Activated T-helper 9 cell treated with anti-CD3 and anti-CD28 coated beads, Interleukin-2, amount 50 U/mL, for 16 hours (primary cell): ENCODE measurements at places on chromosomes 3 and 15.

GRCh38 chr3:16960125-16960524 lies 75.4 kb downstream of the PLCL2 start:
- no peak for DNase-seq

- DNase-seq, result no peak
Observed at GRCh38 chr3:165523801-165524200, 313.4 kb downstream of the BCHE start.

- DNase-seq, result no peak
Observed at GRCh38 chr15:48643776-48644466, 1.6 kb downstream of the FBN1 start.

- DNase-seq, result no peak
Observed at GRCh38 chr3:23161896-23162570, 41.1 kb upstream of the UBE2E2 start.

DNA sequence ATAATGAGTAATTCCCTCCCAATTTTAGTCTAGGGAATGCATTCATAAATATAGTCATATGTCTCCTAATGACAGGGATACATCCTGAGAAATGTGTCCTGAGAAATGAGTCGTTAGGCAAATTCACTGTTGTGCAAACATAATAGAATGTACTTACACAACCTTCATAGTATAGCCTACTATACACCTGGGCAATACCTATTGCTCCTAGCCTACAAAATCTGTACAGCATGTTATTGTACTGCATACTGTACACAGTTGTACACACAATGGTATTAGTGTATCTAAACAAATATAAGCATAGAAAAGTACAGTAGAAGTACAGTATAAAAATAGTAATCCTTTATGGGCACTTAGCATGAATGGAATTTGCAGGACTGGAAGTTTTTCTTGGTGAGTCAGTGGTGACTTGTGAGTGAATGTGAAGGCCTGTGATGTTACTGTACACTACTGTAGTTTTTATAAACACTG lies 6.6 kb downstream of the DTWD1 start:
- no peak for DNase-seq

GRCh38 chr15:31457631-31458526 lies 131.2 kb downstream of the KLF13 start:
- DNase-seq, result no peak
